ENCODE measurements at places on chromosomes 3 and 15. TPM values are rescaled to one million over a fixed set of nuclear protein-coding genes. Genes with fewer than 3 reads are reported as not detected.

GRCh38 chr15:83499476-83499875, 52.3 kb downstream of the SH3GL3 start:
- no peak for DNase-seq

- no peak for DNase-seq
Observed at GRCh38 chr3:60414011-60414410, 837.2 kb downstream of the FHIT start.

GRCh38 chr3:40201770-40202169, 107.7 kb upstream of the EIF1B start:
- no peak for DNase-seq

DNA sequence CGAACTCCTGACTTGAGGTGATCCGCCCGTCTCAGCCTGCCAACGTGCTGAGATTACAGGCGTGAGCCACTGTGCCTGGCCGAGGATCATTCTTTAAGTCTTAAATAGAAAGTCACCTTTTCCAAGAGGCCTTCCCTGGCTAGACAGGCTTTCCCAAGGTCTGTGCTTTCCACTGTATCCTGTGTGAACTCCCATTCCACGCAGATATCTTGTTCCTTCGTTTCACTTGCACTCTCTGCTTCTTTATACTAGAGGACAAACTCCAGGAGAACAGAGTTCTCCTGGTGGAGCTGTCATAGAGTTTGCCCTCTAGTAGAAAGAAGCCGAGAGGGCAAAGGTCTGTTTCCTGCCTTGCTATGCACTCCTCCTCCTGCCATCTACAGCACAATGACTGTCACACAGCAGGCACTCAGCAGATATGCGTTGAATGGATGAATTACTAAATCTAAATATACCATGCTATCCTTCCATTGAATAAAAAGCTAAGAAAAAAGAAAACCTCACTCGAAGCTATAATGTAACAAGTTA, 211.2 kb downstream of the FOXP1 start:
- no peak for DNase-seq

GRCh38 chr3:14925729-14926591, 21.4 kb upstream of the NR2C2 start:
- peak; percentile 56 for DNase-seq

GRCh38 chr15:60760646-60761504, 281.9 kb upstream of the ICE2 start:
- peak; percentile 19 for DNase-seq

DNA sequence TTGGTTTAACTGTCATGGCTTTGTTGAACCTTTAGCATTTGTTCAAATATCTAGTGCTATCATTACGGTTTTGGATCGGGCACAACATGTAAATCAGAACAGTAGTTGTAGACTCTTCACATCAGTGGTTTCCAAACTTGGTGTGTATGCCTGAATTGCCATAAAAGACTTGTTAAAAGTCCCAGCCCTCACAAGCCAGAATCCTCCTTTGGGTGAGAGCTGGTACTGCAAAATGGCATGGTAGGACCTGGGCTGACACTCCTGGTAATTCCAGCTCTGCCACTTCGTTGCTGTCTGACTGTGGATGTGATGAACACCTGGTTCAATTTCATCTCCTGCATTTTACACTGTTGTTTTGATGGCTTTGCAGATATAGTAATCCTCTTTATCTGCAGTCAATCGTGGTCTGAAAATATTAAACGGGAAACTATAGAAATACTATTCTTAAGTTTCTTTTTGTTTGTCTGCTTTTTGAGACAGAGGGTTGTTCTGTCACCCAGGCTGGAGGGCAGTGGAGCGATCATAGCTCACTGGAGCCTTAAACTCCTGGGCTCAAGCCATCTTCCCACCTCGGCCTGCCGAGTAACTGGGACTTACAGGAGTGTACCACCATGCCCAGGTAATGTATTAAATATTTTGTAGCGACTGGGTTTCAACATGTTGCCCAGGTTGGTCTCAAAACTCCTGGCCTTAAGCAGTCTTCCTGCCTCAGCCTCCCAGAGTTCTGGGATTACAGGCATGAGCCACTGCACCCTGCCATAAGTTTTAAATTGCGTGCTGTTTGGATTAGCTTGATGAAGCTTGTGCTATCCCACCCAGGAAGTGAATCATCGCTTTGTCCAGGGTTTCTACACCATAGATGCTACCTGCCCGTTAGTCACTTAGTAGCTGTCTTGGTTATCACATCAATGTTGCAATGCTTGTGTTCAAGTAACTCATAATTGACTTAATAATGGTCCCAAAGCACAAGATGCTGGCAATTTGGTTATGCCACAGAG, 61.6 kb downstream of the RAB7A start:
- no peak for DNase-seq

DNA sequence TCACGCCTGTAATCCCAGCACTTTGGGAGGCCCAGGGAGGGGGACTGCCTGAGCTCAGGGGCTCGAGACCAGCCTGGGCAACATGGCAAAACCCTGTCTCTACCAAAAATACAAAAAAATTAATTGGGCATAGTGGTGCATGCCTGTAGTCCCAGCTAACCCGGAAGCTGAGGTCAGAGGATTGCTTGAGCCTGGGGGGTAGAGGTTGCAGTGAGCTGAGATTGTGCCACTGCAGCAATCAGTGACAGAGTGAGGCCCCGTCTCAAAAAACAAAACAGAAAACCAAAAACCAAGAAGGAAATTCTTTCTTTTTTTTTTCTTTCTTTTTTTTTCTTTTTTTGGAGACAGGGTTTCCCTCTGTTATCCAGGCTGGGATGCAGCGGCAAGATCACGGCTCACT, 3.5 kb downstream of the SPATA12 start:
- no peak for DNase-seq

GRCh38 chr3:183944775-183945174, 60.1 kb upstream of the PARL start:
- DNase-seq, result no peak

DNA sequence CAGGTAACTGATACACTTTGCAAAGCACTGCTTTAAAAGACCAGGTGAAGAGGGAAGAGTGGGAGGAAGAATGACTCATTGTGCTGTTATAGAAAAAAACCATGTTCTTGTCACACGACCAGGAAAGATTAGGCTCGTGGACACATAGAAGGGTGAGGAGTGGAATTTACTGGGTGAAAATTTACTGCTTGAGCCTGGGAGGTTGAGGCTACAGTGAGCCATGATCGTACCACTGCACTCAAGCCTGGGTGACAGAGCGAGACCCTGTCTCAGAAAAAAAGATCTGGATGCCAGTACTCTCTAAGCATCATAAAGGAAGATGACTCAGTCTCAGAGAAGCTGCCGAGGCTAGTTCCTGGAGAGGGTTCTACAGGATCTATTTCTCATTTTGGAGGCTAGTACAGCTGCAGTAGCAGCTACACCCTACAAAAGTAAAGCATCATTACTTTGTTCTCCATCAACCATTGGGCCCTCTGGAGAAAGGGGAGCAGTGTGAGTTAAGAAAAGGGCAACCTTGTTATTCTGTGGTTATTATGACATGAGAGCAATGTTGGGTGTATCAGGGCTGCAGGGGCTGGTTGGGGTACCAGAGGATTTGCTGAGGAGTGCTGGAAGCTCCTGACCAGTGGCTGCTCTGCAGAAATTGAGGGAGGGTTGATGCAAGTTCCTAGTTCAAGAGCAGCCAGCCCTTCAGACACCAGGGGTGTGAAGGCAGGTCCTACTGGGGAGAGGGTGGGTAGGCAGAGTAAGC, 75.4 kb downstream of the CMTM8 start:
- DNase-seq, result peak; percentile 53

DNA sequence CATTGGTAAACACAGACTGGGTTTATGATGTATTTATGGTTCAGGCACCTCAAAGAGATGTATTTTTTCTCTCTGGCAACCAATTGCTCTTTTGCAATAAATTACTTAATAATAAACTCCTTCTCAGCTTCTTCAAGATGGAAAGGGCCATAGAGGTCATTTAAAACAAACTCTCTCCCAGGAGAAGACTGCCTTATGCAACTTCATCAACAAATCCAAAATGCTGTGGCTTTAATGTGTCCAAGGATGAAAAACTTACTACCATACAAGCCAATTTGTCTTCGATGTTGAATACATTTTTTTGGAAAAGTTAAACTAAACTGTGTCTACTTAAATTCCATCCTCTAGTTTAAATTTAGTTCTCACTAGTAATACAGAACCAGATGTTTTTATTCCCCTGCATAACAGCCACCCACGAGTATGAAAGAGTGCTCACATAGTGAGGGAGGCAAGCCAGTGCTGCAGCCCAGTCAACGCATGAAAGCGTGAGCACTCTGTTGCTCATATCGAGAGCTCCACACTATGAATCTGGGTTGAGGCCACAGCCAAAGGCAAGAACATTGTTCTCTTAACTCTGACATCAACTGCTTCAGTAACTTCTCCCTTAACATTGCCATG, 761.3 kb upstream of the GRM7 start:
- DNase-seq, result no peak

GRCh38 chr3:52064561-52064960, 8.2 kb upstream of the DUSP7 start:
- no peak for DNase-seq

CRYGS gene
- total RNA-seq, result 1.0 TPM

TNNC1 gene
- 0.51 TPM for total RNA-seq

ROBO2 gene
- 1.5 TPM for total RNA-seq

HIGD2B gene
- 0.26 TPM for total RNA-seq

GOLGA6L4 gene
- total RNA-seq, result 1.5 TPM

ST8SIA2 gene
- not detected for total RNA-seq

SLC25A20 gene
- total RNA-seq, result 13.1 TPM

PLOD2 gene
- 114 TPM for total RNA-seq
